OCI-M1 (cell line): ENCODE measurements at places on chromosomes 6 and 20.
A peak's percentile ranks its signal among the peaks of the same experiment; 100 is the strongest.

DNA sequence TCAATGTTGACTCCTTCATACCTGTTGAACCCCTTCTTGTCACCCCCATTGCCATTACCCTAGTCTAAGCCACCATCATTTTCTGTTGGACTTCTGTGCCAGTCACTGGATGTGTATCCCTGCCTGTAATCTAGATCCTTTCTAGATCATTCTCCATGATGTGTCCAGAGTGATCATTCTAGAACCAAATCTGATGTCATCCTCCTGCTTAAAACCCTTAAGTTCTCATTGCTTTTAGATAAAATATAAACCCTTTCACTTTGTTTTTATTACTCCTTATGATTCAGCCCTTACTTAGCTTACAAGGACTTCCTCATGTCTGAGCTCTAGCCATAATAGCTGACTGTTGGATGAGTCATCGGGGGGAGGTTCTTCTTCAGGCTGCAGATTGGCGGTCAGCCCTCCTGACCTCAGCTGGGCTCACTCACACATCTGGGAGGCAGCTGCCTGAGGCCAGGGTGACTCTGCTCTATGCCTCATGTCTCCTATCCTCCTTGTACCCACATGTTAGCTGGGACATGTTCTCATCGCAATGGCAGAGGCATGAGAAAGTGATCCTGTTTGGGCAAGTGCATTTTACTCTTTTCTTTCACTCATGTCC, 287.6 kb downstream of the ESR1 start:
- DNase-seq = peak; percentile 90

DNA sequence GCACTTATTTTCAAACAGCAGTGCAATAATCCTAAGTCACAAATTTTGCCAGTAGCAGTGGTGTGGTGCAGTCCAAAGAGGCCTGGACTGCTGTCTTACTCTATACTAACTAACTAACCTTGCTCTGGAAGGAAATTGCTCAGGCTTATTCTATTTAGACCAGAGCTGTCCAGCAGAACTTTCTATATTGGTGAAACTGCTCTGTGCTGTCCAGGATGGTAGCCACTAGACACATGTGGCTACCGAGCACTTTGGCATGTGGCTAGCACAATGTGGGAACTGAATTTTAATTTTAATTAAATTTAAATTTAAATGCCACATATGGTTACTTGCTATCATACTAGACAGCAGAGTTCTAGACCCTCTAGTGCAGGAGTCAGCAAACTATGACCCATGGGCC, 27.1 kb upstream of the FBXO9 start:
- DNase-seq = no peak

- DNase-seq = no peak
Measured at GRCh38 chr6:167306401-167306998, 15.4 kb downstream of the UNC93A start.

GRCh38 chr6:81895511-81896185, 143.2 kb upstream of the TENT5A start:
- DNase-seq = no peak

DNA sequence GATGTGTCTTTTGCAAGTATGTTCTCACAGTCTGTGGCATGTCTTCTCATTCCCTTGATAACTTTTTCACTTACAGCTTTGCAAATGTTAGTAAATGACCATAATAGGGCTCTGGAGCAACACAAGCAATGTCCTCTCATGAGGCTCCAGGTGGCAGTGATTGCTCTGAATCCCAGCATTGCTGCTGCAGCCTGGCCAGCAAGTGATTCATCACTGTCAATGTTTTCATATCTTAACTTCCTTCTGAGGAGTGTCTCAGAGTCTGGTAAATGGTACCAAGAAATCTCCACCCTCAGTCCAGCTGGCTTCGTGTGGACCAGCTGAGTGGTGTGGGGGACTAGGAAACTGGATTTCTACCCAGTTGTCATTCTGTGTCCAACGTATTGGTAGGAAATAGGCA, 139.6 kb downstream of the MYLK4 start:
- DNase-seq = peak; percentile 27

DNA sequence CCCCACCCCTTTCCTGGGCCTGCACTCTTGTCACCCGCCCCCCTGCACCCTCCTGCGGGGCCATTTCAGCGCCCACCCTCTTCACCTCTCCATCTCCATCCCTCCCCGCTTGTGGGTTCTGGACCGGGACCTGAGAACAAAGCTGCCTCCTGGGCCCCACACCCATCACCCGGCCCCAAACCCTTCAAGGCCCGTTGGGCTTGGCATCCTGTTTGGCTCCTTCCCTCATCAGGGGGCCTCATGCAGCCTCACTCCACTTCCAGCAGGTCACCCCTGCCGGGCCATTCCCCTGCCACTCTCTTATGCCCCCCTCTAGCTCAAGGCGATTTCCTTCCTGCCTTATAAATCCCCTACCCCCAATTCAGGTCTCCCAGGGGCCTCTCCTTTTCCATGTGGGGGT, 67.4 kb downstream of the SRC start:
- DNase-seq = no peak

DNA sequence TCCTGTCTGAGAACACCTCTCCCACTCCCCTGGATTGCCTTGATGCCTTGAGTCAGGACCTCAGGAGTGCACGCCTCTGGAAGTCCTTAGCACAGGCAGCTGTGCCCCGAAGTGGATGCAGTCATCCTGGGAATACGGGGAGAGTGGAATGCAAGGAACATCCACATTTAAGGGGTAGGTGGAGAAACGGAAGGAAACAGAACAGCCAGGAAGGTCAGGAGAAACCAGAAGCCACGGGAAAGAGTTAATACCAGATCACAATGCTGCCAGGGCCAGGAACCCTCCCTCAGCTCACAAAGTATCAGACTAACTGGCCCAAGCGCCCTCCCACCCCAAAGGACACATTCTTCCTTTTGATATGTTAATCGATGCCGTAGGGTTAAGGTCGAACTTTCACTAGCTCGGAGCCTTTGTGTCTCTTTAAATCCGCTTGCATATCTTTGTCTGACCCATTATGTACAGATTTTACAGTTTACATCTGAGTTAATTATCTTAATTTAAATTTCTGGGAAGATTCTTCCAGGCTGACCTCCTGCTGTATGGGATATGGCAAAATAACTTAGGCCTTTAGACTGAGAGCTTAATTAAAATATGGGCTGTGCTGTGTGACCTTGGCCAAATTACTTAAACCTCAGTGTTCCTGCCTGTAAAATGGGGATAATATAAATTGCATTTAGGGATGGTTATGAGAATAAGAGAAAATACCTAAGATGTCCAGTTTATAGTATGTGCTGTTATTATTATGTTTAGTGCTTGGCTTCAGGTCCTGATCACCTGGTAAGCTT, 24.0 kb upstream of the CCND3 start:
- no peak for DNase-seq
